ENCODE measurements at places on chromosomes 3 and 15.

GRCh38 chr3:143302638-143303171 lies 183.1 kb downstream of the CHST2 start:
- peak; percentile 13 for DNase-seq

DNA sequence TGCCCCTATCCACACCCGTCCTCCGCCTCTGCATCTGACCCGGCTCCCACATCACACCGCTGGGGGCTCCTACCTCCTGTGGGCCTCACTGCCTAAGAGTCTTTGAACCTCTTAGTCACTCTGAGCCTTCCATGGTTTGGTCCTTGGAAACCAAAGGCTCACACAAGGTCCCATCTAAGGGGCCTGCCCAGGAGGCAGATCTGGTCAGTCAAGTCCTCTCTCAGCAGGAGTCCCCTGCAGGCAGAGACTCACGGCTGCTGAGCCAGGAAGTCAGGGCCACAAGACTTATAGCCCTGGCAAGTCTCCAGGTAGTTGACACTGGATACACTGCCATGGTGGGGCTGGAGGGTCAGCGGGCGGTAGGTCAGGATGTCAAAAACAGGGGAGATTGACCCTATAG lies 31.2 kb upstream of the ALDH1L1 start:
- no peak for DNase-seq

- no peak for DNase-seq
Observed at GRCh38 chr3:134387293-134387692, 13.0 kb upstream of the AMOTL2 start.

- no peak for DNase-seq
Observed at GRCh38 chr15:93384886-93385285, 295.9 kb upstream of the RGMA start.

DNA sequence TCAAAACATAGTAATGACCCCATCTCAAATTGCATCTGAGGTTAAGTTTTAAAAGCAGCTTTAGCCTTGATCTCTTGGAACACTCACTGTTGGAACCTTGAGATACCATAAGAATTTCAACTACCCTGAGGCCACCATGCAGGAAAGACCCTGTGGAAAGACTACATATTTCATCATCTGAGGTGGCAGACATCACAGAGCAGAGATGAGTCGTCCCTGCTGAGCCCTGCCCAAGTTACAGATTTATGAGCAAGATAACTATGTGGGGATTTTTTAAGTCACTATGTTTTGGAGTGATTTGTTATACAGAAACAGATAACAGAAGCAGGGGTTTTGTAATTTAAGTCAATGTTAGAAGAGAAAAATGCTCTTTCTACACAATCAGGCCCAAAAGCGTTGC lies 168.4 kb downstream of the STAC start:
- DNase-seq = no peak

DNA sequence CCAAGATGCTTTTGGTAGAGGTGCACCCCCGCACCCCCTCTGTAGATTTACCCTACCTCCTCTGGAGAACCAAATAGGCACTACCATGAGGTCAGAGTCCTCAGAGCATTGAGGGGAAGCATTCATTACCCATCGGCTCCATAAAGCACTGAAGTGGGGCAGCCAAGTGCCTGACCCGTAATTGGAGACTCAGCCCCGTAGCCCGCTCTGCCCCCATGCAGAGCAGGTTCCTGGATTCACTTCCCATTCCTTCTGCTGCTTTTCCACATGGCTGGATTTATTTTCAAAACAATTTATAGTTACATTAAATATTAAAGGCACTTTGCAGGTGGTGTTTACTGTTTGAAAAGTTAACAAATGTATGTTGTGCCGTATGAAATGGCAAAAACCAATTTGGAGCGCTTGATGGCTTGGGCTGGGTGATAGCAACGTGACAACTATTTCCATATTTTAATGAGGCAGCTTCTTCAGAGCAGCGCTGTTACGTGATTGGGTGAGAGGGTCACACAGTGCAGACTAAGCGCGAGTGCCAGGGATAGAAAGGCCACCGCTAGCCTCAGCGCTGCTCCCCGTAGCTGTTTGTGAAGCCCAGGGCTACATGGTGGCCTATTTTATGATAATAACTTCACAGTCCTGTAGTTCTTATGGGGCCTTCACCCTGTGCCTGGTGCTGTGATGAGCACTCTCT lies 373.8 kb upstream of the PROK2 start:
- DNase-seq = no peak

- no peak for DNase-seq
Observed at GRCh38 chr3:112874725-112875124, 28.1 kb upstream of the CD200R1L start.

DNA sequence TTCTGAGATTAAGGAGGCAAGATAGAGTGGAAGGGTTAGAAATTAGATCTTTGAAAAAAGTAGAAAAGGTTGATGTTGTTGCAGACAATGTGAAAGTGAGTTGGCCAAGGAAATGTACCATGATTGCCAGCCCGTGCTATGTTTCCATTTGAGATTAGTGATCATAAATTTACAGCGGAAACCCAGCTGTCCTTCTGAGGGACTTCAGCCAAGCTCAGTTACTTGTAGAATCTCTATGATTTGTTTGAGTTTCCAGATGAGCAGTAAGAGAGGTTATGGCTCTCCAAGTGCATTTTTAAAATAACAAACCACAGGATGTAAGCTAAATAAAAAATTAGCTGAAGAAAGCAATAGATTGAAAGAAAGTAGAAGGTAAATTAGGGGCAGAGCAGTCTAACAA lies 54.2 kb upstream of the RBMS3 start:
- no peak for DNase-seq

- no peak for DNase-seq
Observed at GRCh38 chr15:28098360-28098765, 752 bp downstream of the OCA2 start.

GRCh38 chr3:143531101-143531500 lies 317.2 kb downstream of the SLC9A9 start:
- no peak for DNase-seq

DNA sequence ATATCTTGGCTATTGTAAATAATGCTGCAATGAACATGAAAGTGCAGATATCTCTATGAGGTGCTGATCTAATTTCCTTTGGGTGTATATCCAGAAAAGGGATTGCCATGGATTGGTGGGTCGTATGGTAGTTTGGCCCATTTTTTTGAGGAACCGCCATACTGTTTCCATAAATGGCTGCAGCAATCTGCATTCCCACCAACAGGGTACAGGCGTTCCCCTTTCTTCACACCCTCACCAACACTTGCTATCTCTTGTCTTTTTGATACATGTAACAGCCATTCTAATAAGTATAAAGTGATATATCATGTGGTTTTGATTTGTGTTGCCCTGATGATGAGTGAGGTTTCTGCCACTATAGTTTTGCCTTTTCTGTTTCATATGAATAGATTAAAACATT lies 146.7 kb downstream of the NR2F2 start:
- no peak for DNase-seq

DNA sequence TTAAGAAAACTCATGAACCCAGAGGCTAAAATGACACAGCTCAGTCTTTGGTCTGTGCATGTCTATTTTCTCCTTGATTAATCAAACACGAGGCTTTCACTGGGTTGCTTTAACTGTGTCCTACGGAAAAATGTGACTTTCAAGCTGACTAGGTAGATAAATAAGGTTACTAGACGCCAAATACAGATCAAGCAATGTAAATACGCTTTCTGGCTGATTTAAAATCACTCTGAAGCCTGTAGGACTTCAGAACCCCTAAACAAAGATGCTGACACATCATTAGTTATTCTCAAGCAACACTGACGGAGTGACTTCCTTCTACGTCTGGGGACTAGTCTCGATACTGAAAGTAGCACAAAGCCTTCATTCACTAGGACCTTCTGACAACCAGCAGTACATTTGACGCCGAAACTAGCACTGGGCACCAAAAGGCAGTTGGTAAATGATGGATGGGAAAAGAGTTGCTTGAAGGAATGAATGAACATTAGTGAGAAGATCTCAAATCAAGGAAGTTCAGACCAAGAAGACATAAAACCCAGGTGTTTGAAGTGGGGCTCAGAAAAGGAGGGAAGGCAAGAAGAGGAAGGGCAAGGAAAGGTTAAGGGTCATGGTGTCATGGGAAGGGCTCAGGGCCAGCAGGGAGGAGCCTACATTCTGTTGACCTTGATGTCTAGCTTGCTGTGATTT lies 67.1 kb upstream of the CDV3 start:
- DNase-seq = no peak

DNA sequence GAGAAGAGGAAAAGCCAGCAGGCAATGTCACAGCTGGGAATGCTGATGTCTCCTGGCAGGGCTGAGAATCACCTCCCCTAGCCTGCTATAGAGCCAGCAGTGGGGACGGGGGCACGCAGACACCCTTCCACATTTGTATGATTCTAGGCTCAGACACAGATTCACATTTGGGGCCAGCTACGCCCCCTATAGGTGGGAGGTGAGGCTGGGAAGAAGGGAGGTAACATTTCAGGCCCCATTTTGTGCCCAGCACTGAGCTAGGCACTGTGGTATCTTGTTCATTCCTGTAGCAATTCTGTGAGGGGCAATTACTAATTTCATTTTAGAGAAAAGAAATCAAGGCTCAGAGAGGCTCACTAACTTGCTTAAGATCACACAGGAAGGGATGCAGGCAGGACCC lies 15.9 kb upstream of the ACAD9 start:
- DNase-seq = no peak

GRCh38 chr15:85749261-85750151 lies 45.2 kb downstream of the KLHL25 start:
- DNase-seq = no peak

DNA sequence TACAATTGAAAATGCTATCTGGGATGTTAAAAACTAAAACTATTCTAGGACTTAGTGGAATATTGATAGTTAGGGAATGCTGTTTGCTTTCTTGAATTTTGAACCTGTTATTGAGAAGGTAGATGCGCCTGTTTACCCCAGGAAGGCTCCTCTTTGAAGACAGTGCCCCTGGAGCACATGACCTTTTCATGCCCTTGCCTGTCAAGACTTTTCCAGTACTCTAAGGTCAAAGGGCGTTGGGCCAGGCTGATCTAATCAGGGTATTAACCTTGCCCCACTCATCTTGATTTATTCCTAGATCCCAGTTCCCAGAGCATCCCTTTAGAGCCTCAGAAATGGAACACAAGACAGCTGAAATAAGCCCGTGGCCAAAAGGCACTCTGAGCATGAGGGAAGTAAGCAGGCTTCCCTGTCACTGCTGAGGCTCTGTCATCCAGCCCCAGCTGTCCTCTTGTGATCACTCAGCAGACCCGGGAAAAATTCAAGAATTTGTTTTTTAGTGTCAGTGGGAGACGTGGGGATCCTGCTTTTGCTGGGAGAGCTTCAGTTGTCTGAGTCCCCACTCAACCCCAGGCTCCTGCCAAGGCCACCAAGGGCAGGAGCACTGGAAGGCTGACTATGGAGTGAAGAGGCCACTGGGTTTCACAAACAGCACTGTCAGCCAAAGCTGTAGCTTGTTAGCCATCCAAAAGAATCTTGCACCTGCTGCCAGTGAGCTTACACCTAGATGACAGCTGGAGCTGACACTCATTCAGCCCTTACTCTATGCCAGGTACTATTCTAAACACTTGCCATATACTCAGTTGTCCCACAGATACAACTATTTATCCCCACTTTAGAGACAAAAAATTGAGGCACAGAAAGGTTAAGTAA lies 169.0 kb downstream of the PGPEP1L start:
- DNase-seq = no peak

DNA sequence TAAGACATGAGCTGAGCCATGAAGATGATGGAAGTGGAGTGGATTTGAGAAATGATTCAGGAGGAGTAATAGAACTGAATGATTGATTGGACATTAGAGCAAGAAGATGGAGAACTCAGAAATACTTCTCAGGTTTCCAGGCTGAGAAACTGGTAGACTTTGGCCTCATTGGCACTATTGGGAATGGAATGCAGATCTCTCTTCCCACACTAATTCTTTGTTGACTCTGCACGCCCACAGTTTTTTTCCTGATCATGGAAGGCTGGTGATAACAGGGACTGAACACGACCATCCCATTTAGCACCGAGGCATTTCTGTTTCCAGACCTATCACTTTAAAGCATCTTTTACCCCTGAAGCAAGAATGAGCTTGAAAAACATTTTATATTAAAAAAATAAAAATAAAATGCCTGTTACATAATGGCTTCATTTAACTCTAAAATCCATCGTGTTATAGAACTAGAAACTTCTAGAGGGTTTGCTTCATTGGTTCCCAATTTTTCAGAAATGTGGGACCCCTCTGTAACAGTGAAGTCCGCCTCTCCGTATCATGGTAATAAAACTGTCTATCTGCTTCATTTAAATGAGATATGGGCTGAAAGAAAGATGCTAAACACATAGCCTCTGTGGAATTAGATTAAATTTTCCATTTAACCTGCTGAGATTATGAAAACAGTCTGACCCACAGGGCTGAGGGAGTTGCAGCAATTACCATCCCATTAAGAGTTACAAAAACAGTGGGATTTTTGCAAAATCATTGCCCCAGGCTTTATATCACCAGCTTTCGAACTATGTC lies 562.0 kb upstream of the CFAP20DC start:
- DNase-seq = no peak

GRCh38 chr3:111311709-111312235 lies 230.2 kb upstream of the CD96 start:
- no peak for DNase-seq

Data from RKO (cell line).